ENCODE measurements at places on chromosomes 3 and 15.

- DNase-seq = no peak
Measured at GRCh38 chr15:74770211-74770903, 11.5 kb upstream of the CSK start.

- DNase-seq = no peak
Measured at GRCh38 chr15:74319596-74320351, 47.7 kb downstream of the CYP11A1 start.

- no peak for DNase-seq
Measured at GRCh38 chr3:64345371-64345770, 120.1 kb upstream of the PRICKLE2 start.

DNA sequence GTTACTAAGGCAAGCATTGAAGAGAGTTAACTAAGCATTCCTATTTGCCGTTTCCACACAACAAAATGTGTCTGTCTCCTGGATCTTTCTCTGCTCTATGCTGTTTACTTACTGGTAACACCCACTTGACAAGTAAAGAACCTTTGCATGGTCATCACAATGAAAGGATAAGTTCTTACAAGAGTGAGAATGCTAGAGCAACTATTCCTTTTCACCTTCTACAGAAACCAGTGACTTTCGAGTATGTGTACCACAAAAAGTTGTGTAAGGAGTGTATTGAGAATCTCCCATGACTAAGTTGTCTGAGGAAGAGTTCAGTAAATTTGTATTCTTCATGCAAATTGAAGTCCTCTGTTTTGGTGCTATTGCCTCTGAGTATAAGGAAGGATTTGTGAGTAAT lies 10.8 kb downstream of the TIPARP start:
- no peak for DNase-seq

DNA sequence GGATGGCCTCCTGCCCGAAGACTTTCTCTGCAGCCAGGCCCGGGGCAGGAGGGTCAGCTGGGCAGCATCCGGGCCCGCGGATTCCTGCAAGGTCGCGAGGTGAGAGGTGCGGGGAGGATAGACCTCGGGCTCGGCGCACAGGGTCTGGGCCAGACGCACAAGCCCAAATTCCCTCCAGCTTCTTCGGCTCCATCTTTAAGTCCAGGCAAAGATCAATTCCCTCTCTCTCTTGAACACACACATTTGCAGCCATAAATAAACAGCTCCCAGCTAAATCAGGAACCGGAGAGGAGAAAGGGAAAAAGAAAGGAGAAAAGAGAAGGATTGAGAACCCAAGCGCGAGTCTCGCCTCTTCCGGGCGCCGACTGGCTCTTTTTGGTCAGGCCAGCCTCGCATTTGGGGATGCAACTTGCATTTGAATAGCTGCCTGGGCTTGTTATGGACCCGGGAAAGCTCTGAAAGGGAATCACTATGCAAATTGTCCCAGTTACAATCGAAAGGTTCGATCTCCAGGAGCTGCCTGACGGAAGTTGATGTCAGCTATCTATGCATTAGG lies 14.5 kb upstream of the ONECUT1 start:
- no peak for DNase-seq

- no peak for DNase-seq
Measured at GRCh38 chr15:78374436-78375393, 34.6 kb downstream of the CRABP1 start.

GRCh38 chr3:185943760-185944106 lies 5.9 kb upstream of the TRA2B start:
- DNase-seq = no peak

DNA sequence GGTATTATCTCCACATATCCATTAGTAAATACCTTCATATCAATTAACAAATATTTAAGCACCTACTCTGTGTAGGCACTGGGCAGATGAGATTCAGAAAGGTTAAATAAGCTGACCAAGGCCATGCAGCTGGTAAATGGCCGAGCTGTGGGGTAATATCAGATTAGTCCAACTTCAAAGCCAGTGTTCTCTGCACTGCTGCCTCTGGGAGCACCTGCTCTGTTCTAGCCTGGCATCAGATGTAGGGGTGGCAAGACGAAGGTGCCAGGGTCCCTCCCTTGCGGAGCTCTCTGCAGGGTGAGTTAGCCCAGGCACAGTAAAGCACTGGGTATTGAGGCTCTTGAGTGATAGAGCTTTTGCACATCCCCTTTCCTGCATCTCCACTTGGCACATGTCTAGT lies 5.5 kb downstream of the TATDN2 start:
- DNase-seq = no peak

GRCh38 chr15:45134682-45135604 lies 5.1 kb downstream of the DUOX1 start:
- no peak for DNase-seq

DNA sequence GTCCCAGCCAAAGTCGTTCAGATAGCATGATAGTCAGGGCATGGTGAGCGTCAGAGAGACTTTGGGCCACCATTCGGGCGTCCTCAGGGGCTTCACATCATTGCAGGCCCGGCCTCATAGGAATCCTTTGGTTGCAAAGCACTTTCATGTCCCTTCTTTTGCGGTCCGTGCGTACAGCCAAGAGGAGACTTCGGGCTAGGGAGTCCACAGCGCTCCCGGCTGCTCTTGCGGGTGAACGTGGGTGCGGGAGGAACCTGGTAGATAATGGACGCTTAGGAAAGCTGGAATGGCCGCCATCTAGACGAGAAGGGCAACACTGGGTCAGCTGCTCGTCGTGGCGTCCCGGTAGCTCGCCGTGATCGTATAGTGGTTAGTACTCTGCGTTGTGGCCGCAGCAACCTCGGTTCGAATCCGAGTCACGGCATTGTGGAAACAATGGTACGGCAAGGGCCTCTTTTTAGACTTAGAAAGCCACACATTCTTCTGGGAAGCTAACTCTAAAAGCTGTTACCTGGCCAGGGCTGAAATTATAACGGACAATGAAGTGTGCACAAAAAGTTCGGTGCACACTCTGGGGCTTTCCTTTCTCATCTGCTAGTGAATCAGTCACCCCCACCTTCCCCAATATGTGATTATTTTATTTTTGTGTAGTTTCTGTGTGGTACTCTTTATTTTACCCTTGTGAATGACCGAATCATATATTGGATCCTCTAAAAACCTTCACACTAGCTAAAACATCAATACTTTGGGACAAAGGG lies 13.2 kb upstream of the SHF start:
- DNase-seq = peak; percentile 34

- DNase-seq = no peak
Measured at GRCh38 chr15:94877833-94878232, 646.5 kb downstream of the MCTP2 start.

DNA sequence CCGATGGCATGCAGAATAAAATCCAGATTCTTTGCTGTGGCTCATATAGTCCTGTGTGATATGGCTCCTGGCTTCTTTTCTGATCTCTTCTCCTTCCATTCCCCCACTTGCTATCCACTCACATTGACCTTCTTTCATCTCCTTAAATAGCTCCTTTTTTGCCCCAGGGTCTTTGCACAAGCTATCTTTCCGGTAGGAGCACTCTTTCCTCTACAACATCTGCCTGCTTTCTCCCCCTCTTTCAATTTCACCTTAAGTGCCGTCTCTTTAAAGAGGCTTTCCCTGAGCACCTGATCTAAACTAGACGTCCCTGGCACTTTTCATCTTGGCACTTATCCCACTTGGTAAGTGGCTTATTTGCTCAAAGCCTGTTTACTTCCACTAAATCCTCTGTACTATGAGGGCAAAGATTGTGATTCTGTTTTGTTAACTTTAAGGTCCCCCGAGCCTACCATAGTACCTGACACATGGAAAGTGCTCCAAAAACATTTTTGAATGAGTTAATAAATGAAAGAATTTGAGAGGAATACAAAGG lies 323.3 kb upstream of the TLE3 start:
- DNase-seq = no peak

- DNase-seq = no peak
Measured at GRCh38 chr3:134251731-134252391, 1.2 kb upstream of the RYK start.

- DNase-seq = no peak
Measured at GRCh38 chr3:104521606-104522336, 844.9 kb upstream of the ALCAM start.

- no peak for DNase-seq
Measured at GRCh38 chr15:60116456-60117089, 112.5 kb downstream of the FOXB1 start.

- DNase-seq = no peak
Measured at GRCh38 chr15:37698679-37699078, 235.8 kb upstream of the TMCO5A start.

- no peak for DNase-seq
Measured at GRCh38 chr3:150147776-150148175, 177.1 kb upstream of the PFN2 start.

DNA sequence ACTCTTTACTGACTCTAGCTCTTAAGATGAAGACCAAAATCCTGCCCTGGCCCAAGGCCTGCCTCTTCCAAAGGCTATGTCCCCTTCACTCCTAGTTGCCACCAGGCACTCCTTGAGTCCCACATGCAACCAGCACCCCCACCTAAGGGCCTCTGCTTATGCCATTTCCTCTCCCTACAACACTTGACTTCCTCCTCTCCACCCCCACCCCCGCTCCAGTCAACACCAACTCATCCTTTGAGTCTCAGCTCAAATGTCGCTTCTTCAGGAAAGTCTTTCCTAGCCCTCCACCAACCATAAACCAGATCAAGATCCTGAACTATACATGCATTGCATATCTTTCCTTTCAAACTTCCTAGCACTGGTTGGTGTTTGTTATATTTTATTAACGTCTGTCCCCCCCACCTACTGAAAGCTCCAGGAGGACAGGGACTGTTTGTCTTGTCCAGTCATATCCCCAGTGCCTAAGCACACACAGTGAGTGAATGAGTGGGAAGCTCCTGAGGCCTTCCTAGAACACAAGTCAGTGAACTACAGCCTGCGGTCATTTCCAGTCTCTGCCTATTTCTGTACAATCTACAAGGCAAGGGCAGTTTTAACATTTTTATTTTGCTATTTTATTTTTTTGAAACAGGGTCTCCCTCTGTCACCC lies 7.3 kb downstream of the TBC1D2B start:
- DNase-seq = peak; percentile 84

- DNase-seq = no peak
Measured at GRCh38 chr15:36525430-36525829, 54.0 kb upstream of the CDIN1 start.

DNA sequence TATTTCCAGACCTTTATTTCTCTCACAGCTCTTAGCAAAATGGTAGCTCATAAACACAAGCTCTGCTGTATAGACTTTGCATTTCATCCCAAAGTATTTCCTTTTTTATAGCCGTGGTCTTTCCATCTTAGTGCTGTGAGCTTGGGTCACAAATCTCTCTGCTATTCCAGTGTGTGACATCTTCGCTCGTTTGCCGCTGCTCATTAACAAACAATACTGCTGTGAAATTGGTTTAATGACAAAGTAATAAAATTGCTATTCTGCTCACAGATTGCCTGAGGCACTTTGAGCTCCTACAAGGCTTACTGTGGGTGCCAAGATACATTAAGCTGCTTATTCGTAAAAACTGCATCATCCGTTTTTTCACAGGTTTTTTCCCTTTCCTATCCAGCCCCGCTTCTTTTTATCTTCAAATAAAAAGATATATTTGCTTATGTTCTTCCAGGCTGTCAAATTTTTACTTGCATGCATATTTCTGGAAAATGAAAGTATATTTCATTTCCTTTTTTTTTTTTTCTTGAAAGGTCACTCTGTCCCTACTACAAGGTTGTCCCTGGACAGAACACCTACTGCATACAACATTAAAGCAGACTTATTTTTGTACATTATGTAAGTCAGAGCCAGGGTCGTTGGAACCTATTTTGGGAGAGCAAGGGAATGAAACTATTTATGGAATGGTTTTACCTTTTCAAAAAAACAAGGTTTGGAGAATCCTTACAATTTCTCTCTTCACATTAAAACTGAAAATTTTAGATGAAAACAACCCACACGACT lies 174.5 kb downstream of the MEIS2 start:
- no peak for DNase-seq

DNA sequence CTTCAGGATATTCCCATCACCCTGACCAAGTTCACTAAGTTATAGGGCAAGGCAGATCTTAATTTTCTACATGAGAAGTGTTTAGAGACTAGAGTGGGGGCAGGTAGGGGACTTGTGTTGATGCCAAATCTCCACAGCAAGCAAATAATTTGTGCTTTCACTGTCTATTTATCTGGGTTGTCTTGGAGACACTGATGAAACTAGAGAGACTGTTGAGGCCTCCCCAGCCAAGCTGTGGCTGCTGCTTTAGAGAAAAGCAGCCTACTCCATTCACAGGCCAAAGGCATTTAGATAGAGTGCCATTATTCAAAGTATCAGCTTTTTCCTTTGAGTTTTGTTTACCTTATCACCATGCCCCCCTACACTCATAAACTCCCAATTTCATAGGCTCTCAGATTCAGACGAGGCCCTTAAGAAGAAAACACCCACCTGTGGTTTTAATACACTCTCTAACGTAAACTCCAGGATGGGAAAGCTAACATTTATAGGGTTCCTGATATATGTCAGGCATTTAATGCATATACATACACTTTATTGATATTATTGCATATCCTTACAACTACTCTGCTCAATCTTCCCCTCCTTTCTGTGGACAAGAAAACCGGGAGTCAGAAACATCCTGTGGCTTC lies 130.4 kb upstream of the FOXB1 start:
- DNase-seq = no peak

- no peak for DNase-seq
Measured at GRCh38 chr15:66674756-66675155, 27.3 kb upstream of the SMAD6 start.

- no peak for DNase-seq
Measured at GRCh38 chr3:21390856-21391255, 360.2 kb downstream of the ZNF385D start.

- no peak for DNase-seq
Measured at GRCh38 chr3:144127014-144127413, 155.4 kb downstream of the DIPK2A start.

- no peak for DNase-seq
Measured at GRCh38 chr15:73389971-73390544, 21.3 kb upstream of the HCN4 start.

DNA sequence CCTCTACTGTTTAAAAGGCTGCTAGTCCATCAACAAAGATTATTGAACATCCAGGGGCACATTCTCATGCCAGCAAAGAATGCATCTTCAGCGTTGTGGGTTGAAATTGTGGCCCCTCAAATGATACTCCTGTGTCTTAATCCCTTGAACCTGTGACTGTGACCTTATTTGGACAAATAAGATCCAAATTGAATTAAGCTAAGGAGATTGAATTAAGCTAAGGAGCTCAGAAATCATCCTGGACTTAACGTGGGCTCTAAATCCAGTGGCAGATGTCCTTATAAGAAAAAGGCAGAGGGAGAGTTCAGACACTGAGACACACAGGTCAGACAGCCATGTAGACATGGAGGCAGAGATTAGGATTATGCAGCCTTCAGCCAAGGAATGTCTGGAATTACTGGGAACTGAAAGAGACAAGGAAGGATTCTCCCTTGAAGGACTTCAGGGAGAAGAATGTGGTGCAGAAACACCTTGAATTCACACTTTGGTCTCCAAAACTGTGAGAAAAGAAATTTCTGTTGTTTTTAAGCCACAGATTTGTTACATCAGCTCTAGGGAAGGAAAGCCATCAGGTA lies 57.3 kb upstream of the SLC24A5 start:
- DNase-seq = no peak

GRCh38 chr3:66949898-66950297 lies 48.2 kb upstream of the KBTBD8 start:
- DNase-seq = no peak

- no peak for DNase-seq
Measured at GRCh38 chr3:151878465-151878864, 5.0 kb downstream of the SUCNR1 start.
